HEK293T (cell line): ENCODE measurements at places on chromosomes 16 and 17.

- no peak for DNase-seq
Observed at GRCh38 chr17:19269641-19270040, 32.5 kb downstream of the EPN2 start.

- no peak for DNase-seq
Observed at GRCh38 chr17:79831265-79832217, 7.7 kb downstream of the CBX4 start.

DNA sequence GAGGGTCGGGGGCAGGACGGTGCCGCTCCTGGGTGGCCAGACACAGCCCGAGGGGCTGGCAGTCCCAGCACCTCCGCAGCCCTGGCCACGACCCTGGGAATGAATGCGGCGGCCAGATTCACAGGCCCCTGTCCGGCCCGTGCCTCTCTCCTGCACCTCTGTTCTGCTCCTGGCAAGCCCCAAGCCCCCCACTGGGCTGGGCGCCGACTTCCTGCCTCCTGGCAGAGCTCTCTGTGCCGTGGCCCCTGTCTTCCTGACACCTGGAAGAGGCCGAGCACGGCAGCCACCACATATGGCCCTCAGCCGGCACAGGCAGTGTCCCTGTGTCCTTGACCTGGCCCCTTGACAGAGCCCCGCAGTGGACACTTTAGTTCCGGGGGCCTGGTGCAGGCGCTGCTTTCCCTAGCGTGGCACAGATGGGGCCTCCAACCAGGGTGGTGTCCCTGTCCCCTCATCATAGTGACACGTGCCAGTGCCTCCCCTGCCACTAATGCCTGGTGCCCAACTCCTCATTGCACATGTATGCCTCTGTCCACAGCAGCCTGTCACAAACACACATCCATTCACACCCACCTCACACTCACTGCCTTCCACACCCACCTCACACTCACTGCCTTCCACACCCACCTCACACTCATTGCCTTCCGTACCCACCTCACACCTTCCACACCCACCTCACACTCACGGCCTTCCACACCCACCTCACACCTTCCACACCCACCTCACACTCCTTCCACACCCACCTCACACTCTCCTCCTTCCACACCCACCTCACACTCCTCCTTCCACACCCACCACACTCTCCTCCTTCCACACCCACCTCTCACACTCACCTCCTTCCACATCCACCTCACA lies 110.6 kb upstream of the PLCG2 start:
- no peak for DNase-seq

GRCh38 chr16:8950580-8951077 lies 13.1 kb downstream of the USP7 start:
- no peak for DNase-seq

DNA sequence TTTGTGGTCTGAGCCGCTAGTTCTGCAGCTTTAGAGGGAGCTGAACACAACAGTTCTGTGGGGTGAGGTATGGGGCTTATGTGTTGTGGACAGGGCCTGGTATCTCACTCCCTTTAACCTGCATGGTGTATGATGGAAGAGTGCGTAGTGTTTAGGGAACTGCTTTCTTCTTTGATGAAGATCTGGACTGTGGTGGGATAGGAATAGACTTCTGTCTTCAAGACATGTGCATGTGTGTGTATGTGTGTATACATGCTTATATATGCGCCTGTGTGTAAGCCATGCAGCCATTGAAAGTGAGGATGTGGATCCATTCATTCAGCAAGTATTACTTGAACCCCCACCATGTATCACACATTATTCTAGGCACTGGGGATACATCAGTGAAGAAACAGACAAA lies 114.8 kb upstream of the TMEM97 start:
- no peak for DNase-seq

GRCh38 chr17:64037802-64038201 lies 17.4 kb upstream of the ICAM2 start:
- no peak for DNase-seq

DNA sequence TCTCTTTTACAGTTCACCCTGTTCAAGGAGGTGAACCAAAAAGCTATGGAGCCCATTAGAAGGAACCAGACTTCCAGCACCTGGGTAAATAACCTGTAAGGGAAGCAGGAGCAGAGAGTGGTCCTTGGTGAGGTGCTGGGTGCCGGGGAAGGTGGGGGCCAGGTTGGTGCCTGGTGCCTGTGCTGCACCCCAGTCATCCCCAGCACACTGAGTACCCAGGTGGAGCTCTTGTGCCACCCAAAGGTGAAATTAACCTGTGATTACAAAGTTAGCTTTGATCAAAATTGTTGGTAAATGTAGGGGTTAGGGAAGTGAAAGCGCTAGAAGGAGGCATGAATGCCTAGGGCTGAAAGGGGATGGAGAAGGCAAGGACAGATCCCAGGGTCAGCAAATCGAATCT lies 58.6 kb downstream of the CDRT4 start:
- no peak for DNase-seq

GRCh38 chr16:81798311-81799137 lies 19.4 kb downstream of the PLCG2 start:
- DNase-seq, result no peak

DNA sequence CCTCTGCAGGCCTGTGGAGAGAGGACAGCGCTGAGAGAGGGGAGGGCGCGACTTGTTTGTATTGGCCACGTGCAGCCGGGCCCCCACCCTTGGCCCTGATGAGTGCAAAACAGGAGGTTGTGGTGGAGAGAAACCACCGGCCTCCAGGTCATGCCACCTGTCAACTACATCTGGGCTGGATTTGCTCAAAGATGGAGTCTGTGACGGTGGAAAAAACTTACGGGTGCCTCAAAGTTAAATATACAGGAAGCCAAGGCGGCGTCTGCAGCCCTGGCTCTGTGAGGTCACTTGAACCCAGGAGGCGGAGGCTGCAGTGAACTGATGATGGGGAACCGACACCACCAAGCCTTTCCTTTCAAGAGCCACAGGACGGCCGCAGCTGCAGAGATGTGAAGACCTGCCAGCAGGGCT lies 15.7 kb downstream of the C16orf74 start:
- no peak for DNase-seq

GRCh38 chr17:17979778-17980177 lies 7.1 kb downstream of the DRC3 start:
- no peak for DNase-seq

DNA sequence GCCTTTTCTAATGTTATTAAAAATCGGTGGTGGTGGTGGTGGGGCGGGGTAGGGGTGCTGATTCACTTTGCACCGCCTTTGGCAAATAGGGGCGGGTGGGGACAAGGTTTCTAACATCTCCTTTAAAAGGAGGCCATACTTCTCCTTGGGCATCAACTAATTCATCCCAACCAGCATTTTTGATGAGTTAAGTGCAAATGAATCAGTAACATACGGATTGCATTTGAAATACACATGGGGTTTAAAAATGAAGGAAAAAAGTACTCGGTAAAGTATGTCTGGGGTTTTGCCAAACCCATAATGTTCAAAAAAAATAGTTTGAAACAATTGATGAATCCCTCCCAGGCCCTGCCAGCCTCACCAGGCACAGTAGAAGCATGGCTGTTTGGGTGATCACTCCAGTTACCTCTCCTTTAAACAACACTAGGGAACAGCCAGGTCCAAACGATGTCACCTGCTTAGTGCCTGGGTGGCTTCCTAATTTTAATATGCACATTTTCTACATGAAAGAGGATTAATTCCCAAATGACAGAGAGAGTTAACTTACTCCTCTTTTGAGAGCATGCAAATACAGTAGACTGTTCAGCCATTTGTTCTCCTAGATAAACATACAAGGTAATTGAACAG lies 107.2 kb downstream of the ANKFN1 start:
- no peak for DNase-seq

DNA sequence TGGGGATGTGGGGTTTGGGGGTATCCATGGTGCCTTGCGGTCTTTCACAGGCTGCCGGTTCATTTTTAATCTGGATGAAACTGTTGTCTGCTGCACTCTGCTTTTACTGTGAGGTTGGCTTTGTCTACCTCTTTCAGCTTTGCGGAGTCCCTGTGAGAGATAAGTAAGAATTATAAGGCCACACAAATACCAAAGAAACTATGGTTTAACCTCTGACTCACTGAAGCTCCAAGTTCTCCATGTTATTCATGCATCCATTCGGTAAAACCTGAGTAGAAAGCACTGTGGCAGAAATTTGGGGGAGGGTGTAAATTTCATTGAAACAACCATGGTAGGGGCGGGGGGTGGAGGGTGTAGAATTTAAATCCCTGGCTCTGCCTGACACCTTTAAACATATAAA lies 30.5 kb downstream of the KIAA0753 start:
- DNase-seq, result no peak

GRCh38 chr17:3730881-3731429 lies 7.3 kb downstream of the HASPIN start:
- no peak for DNase-seq

DNA sequence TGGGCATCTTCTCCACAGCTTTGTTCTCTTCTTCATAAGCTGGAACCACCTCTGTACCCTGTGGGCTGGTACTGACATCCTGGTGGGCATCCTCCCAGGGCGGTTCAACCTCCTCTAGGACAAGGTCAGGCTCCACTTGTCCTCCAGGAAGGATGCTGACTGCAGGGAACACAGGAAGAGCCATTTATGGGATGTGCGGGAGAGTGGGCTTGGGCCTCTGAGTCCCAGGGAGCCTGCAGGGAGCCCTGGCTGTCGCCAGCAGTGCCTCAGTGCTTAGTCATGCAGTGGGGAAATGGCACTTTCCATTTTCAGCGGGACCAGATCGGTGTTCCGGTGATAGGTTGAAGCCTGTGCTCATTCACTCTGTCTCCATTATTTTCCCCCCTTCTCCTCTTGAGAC lies 20.5 kb downstream of the CNGB1 start:
- DNase-seq, result no peak

DNA sequence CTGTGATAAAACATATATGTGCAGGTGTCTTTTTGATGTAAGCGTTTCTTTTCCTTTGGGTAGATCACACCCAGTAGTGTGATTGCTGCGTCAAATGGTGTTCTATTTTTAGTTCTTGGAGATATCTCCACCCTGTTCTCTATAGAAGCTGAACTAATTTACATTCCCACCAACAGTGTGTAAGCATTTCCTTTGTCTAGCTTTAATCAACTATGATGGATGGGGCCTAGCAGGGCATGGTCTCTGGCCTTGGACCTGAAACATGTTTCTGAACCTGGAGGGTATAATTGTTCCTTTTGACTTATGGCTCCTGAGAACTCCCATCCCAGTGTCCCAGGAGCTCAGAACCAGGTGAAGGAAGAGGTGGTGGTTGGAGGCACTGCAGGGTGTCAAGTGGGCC lies 93.9 kb downstream of the HAPSTR1 start:
- no peak for DNase-seq

DNA sequence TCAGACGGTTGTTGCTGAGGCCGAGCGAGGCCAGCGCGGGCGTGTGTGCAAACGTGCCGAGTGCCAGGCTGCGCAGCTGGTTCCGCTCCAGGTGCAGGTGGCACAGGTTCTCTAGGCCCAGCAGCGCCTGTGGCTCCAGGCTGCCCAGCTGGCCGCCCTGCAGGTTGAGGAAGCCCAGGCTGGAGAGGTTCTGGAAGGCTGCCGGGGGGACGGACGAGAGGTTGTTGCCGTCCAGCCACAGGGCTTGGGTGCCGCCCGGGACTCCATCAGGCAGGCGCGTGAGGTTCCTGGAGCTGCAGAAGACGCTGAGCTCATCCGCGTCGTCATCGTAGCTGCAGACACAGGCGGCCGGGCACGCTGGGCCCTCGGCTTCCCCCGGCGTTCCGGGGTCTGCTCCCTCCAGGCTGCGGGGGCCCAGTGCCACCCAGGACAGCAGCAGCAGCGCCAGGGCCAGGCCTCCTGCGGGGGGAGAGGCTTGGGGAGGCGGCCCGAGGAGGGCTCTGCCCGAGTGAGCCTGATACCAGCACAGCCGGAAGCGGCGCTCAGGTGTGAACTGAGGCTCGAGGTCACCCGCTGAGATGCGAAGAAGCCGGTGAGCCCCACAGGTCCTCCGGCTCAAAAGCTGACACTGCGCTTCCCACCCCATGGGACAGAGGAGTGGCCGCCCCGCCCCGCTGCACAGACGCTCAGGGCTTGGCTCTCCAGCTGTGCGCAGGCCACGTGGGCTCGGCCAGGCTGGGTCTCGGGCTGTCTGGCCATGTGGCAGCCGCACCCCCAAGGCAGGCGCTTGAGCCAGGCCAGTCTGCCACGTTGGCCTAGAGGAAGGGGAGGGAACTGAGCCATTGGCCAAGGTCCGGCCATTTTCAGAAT lies 1.3 kb downstream of the IGFALS start:
- DNase-seq, result no peak

DNA sequence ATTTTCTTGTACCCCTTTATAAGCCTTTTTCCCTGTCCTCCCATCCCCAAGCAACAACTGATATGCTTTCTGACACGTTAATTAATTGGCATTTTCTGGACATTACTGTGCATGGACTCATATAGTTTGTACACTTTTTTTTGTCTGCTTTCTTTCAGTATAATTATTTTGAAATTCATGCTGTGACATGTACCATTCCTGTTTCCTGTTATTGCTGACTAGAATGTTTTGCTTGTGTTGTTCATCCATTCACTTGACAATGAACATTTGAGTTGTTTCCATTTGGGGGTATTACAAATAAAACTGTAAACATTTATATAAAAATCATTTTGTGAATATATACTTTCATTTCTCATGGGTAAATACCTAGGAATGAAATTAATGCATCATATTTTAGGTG lies 50.6 kb downstream of the RBBP6 start:
- no peak for DNase-seq
